Endothelial cell of umbilical vein (primary cell): ENCODE measurements at places on chromosomes 3 and 15. TPM values are rescaled to one million over a fixed set of nuclear protein-coding genes. Genes with fewer than 3 reads are reported as not detected.

The PRSS50 gene
- not detected in 2 replicates for total RNA-seq

The IMPG2 gene
- total RNA-seq, result 0.71 and 0.76 TPM in 2 replicates

The KIF15 gene
- 20.9 and 21.6 TPM in 2 replicates for total RNA-seq

The TMCO5A gene
- total RNA-seq, result not detected in 2 replicates

DNA sequence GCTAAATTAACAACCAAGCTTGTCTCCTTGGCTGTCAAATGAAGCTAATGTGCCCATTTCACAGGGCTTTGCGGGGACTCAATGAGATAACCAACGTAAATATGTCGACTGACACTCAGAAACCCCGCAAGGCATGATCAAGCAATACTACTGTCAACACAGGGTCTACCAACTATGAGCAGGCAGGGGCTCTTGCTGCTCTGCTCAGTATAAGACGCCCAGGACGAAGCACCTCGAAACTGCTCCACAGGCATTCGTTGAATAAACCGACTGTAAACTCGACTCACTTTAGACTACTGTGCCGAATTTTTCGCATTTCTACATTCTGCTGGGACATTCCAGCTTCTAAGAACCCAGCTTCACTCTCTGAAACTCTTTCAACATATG is 55.0 kb downstream of the FEZF2 start:
- H3K4me3 ChIP-seq, result peak overlapping the region; percentile 85
- peaks cover 9% of the 10 kb centered on the region for H3K4me1 ChIP-seq
- H3K27me3 ChIP-seq, result no peaks in the 10 kb centered on the region
- no peaks in the 10 kb centered on the region for H3K36me3 ChIP-seq

DNA sequence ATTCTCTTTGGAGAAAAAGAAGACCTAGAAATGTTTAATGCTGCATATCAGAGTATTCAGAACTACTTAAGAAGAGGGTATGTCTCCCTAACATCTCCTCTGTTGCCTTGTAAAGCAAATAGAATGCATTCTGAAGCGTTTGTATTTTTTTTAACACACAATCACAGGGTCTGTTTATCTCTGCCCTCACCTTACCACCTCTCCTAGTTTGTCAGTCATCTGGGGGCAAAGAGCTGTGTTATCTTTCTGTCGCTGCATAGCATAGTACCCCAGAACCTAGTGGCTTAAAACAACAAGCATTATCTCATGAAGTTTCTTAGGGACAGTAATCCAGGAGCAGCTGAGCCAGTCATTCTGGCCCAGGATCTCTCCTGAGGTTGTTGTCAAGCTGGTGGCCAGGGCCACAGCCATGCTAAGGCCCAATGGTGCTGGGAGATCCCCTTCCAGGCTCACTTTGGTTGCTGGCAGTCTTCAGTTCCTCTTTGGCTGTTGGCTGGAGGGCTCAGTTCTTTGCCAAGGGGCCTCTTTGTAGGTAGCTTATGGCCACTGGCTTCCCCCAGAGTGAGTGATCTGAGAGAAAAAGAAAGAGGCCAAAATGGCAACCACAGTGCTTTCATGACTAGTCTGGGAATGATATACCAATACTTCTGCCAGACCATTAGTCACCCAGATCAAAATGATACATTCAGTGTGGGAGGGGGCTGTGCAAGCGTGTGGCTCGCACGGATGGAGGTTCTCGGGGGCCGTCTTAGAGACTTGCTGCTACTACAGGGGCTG is 17.8 kb downstream of the EDEM1 start:
- H3K36me3 ChIP-seq, result peaks cover 53% of the 10 kb centered on the region
- H3K4me3 ChIP-seq, result no peak overlapping the region
- no peaks in the 10 kb centered on the region for H3K4me1 ChIP-seq
- no peaks in the 10 kb centered on the region for H3K27me3 ChIP-seq
- H3K27ac ChIP-seq, result no peak overlapping the region

- H3K36me3 ChIP-seq, result no peaks in the 10 kb centered on the region
- H3K27me3 ChIP-seq, result peaks cover 5% of the 10 kb centered on the region
- no peak overlapping the region for H3K27ac ChIP-seq
- no peak for DNase-seq
- no peak overlapping the region for H3K4me3 ChIP-seq
- no peaks in the 10 kb centered on the region for H3K4me1 ChIP-seq
Observed at GRCh38 chr3:26623419-26624208, 1.0 kb downstream of the LRRC3B start.

GRCh38 chr3:69712933-69713332 is 26.3 kb upstream of the MITF start:
- DNase-seq, result no peak
- H3K4me3 ChIP-seq, result no peak overlapping the region
- no peaks in the 10 kb centered on the region for H3K36me3 ChIP-seq
- H3K4me1 ChIP-seq, result no peaks in the 10 kb centered on the region

DNA sequence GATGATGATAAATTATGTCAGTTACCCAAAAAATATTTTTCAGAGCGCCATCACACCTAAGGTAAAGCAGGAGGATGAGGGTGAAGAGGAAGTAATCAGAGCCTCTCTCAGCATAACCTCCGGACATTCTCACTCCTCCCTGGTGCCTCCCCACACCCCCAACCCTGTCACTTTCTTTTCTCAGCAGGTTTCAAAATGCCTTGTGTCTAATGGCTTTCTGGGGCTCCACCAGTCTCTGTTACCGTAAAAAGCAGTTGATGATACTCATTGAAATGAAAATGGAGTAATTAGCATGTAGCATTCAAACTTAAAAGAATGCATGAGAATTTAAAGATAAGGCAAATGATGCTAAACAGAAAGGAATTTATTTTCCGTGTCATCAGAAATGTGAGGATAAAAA is 180.0 kb downstream of the ERC2 start:
- peaks cover 24% of the 10 kb centered on the region for H3K4me1 ChIP-seq
- H3K27me3 ChIP-seq, result no peaks in the 10 kb centered on the region
- H3K4me3 ChIP-seq, result no peak overlapping the region
- H3K36me3 ChIP-seq, result no peaks in the 10 kb centered on the region
- no peak overlapping the region for H3K27ac ChIP-seq
